Liver (tissue), 10 donors: ENCODE measurements at places on chromosomes 4 and X.
A peak's percentile ranks its signal among the peaks of the same experiment; 100 is the strongest.

GRCh38 chr4:184424993-184425758 is 49.2 kb downstream of the IRF2 start:
- DNase-seq = no peak
- H3K36me3 ChIP-seq = peaks cover 2% of the 10 kb centered on the region
- no peaks in the 10 kb centered on the region for H3K27me3 ChIP-seq
- peaks cover 4% of the 10 kb centered on the region for H3K4me1 ChIP-seq
- no peak overlapping the region for H3K27ac ChIP-seq
- H3K4me3 ChIP-seq = no peak overlapping the region

GRCh38 chrX:17021851-17022604 is 75.6 kb downstream of the REPS2 start:
- no peaks in the 10 kb centered on the region for H3K4me1 ChIP-seq
- no peaks in the 10 kb centered on the region for H3K27me3 ChIP-seq
- peaks cover 3% of the 10 kb centered on the region for H3K36me3 ChIP-seq

- DNase-seq = no peak
- no peaks in the 10 kb centered on the region for H3K4me1 ChIP-seq
- H3K36me3 ChIP-seq = no peaks in the 10 kb centered on the region
- H3K4me3 ChIP-seq = no peak overlapping the region
Measured at GRCh38 chr4:183888564-183888963, 16.5 kb upstream of the STOX2 start.

GRCh38 chr4:141090473-141090872 is 42.8 kb downstream of the RNF150 start:
- DNase-seq = no peak
- no peaks in the 10 kb centered on the region for H3K36me3 ChIP-seq
- H3K4me1 ChIP-seq = no peaks in the 10 kb centered on the region
- no peaks in the 10 kb centered on the region for H3K27me3 ChIP-seq
- H3K27ac ChIP-seq = no peak overlapping the region
- H3K4me3 ChIP-seq = no peak overlapping the region

DNA sequence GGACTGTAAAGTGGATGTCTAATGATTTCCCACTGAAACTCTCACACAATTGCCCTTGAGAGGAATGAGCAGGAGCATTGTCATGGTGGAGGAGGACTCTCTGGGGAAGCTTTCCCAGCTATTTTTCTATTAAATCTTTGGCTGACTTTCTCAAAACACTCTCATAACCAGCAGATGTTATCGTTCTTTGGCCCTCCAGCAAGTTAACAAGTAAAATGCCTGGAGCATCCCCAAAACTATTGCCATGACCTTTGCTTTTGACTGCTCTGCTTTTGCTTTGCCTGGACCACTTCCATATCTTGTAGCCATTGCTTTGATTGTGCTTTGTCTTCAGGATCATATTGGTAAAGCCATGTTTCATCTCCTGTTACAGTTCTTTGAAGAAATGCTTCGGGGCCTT is 120.2 kb upstream of the PDE5A start:
- H3K27me3 ChIP-seq = no peaks in the 10 kb centered on the region
- no peak overlapping the region for H3K4me3 ChIP-seq
- H3K27ac ChIP-seq = no peak overlapping the region
- no peak for DNase-seq

DNA sequence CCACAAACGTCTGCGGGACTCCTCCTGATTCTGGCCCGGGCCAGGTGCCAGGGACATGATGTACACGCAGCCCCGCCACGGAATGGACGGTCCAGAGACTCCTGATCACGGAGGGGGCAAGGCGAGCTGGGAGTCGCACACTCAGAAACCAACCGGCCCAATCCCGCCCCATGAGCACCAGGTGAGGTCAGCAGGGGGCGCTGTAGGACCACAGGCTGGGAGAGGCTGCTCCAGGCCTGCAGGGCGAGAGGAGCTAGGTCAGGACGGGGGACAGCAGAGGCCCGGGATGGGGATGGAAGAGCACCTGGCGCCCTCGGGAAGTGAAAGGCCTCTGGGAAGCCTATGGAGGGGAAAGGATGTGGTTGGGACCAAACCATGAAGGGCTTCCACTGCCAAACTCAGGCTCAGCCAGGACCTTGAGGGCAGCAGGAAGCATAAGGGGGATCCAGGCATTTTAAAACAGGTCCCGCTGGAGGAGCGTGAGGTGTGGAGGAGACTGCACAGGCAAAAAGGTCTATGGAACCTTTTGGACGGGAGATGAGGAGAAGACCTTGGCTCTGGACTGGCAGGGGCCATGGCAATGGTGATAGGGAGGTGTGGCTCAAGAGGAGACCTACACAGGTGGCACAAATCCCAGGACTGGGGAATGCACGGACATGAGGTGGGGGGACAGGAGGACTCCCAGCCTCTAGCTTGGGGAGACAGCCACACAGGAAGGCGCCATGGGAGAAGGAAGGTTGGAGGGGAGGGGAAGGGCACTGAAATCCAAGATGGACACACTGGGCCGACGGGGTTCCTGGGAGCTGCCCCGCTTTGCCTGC is 79.2 kb downstream of the MTMR1 start:
- no peak overlapping the region for H3K27ac ChIP-seq
- H3K36me3 ChIP-seq = no peaks in the 10 kb centered on the region
- H3K27me3 ChIP-seq = no peaks in the 10 kb centered on the region
- DNase-seq = peak; percentile 82
- H3K4me3 ChIP-seq = no peak overlapping the region

- H3K27me3 ChIP-seq = peaks cover 6% of the 10 kb centered on the region
- no peak for DNase-seq
- H3K27ac ChIP-seq = no peak overlapping the region
Measured at GRCh38 chr4:110629780-110630687, 7.2 kb upstream of the PITX2 start.
